ENCODE measurements at places on chromosomes 13 and 19.
A peak's percentile ranks its signal among the peaks of the same experiment; 100 is the strongest.

- DNase-seq = no peak
These were observed 814 bp downstream of the ZNF480 start for GRCh38 chr19:52297601-52298364.

- peak; percentile 66 for DNase-seq
These were observed 8.2 kb upstream of the MEIS3 start for GRCh38 chr19:47427241-47428176.

- DNase-seq = no peak
These were observed 280.6 kb downstream of the SHISA2 start for GRCh38 chr13:25771202-25771601.

GRCh38 chr19:10384580-10384979, 4.2 kb upstream of the TYK2 start:
- DNase-seq = no peak

- no peak for DNase-seq
These were observed 18.7 kb upstream of the TINCR start for GRCh38 chr19:5586300-5587070.

DNA sequence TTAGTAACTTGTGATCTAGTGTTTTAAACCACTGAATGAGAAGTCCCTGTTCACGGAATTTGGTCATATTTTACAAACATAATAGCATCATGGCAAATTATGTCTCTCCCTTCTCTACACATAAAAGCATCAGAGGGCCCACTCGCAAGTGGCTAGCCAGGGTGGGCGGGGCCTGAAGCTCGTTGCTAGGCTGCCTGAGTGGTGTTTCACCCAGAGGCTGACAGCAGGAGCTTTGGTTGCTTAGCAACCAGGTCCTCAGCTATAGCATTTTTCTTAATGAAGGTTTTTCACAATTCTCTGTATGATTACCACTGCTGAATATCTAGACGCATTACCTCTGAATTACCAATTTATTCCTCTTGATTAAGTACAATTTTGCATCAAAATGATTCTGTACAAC, 126.5 kb downstream of the NALCN start:
- no peak for DNase-seq

GRCh38 chr13:113129921-113130750, 7.5 kb downstream of the F10 start:
- DNase-seq = no peak

GRCh38 chr13:51704399-51705313, 99.3 kb downstream of the DHRS12 start:
- no peak for DNase-seq

GRCh38 chr19:2016041-2016807, 710 bp upstream of the BTBD2 start:
- no peak for DNase-seq

DNA sequence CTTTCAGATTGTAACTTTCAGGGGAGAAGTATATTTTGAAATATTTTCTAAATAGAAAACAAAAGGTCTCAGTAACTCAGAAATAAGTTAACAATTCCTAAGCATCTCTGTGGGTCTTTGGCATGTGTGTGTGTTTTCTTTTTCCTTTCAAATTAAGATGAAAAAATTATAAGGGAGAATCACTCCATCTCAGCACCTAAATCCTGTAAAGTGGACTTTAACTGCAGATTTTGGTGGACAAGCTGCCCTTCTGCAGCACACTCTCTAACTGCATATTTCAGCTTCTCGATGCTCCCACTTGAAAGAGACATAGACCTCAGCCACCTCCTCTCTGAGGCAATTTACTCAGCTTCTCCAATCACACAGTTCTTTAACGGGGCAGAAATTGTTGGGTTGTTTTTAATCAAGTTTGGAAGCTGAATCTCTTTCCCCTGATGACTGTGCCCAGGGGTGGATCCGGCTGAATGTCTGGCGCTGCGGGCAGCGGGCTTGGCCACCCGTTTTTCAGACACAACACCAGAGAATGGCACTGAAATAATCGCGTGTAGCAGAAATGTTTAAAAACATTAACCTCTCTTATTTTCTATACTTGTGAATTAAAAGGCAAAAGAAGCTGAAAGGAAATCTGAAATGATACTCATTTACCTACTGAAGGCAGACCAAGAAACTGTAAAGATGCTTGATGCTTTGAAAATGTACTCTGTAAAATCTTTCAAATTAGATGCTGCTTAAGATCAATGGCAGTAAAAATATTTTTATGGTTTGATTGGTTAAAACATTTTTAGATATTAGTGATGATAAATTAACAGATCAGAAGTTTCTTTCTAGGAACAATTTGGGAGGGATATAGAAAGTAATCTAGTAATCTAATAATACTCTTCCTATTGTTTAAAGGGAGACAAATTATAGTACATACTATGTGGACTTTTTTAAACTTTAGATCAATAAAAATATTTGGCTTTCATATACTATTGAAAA, 12.4 kb downstream of the ZIC2 start:
- DNase-seq = no peak

DNA sequence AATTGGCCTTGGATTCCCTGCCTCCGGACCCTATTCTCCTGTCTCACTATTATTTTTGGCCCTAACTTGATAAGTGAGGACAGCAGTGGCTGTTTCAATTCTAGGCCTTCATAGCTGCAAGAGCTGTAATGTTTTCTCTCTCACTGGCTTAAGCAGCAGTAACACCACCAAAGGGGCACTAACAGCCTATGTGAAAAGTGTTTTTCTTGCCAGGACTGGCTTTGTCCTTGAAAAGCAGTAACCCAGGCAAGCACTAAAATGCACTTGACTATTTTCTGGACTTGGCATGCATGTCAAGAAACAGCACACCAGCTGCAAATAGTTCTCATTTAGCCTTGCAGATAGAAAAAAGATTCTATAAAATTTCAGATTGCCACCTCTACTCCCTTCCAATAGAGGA, 9.3 kb upstream of the FBXL3 start:
- no peak for DNase-seq

- no peak for DNase-seq
These were observed 43.5 kb upstream of the NPAS1 start for GRCh38 chr19:46975925-46976782.

DNA sequence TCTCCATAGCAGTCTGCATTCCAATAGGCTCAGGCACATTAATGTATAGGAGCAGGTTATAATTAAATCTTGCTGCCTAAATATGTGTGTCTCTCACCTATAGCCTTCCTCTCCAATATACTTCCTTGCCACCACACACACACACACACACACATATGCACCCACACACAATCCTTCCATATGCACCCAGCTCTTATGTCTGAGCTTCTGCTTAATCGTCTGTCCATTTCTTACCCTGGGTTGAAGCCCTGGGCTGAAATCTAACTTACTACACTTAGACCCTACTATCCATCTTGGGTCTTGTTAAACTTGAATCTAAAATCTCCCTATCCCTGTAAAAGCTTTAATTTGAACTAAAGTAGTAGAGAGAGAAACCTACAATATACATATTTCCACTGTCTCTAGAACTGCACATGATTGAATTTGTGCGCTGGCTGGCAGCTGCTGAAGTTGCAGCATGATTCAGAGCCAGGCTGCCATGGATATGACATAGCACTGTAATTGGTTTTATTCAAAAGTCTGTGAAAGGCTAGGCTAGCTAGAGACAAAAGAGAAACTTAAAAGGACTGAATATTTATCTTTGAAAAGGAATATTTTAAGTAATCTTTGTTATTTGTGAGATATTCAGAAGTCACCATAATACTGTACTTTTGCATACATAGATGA, 25.7 kb upstream of the FREM2 start:
- no peak for DNase-seq

- no peak for DNase-seq
These were observed 25.5 kb downstream of the RHPN2 start for GRCh38 chr19:33039108-33039599.

- DNase-seq = no peak
These were observed 20.9 kb downstream of the FCHO1 start for GRCh38 chr19:17772172-17772571.

DNA sequence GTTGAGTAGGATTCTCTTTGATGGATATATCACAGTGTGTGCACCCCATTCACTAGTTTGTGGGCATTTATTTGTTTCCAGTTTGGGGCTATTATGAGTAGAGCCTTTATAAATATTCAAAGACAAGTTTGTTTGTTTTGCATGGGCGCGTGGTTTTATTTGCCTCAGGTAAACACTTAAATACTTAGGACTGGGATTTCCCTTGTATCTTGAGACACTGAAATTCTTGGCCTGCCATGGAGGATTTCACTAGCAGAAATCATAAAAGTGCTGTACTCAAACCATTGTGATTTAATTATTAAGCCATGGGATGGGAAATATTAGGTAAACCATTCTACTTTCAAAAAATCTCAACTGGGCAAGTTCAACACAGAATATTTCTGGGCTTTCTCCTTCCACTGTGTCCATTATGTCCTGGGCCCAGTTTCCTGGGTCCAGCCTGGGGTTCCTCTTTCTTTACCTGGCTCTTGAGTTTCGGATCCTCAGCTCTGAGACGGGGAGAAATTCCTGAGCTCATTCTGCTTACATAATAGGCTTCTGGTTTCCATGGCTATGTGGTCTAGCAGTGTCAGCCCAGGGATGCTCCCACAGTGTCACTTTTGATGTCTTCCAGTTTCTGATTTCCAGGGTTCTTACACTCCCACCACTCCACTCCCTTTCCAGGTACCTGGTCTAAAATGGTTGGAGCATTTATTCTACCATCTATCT, 14.4 kb downstream of the MYO16 start:
- no peak for DNase-seq

- no peak for DNase-seq
These were observed 119.1 kb downstream of the KLF12 start for GRCh38 chr13:74015137-74015536.

GRCh38 chr19:48154003-48154402, 16.1 kb downstream of the LIG1 start:
- DNase-seq = no peak

DNA sequence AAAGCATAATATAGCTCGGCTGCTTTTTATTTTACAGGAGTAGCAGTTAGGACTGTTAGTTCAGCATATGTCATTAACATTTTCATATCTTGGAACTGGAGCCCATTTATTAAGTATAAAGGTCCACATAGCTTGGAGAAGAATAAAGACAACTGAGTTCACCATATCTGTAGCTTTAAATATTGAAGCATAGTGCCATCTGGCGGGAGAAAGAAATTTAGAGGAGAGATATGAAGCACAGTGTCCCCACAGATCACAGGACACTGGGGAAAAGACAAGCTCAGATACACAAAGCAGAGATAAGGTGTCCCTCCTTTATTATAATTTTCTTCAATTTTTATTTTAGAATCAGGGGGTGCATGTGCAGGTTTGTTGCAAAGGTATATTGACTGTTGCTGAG, 104.7 kb upstream of the FREM2 start:
- no peak for DNase-seq

GRCh38 chr13:102873653-102874052, 27.8 kb downstream of the ERCC5 start:
- no peak for DNase-seq

GRCh38 chr19:33771384-33772101, 25.1 kb upstream of the KCTD15 start:
- peak; percentile 34 for DNase-seq

GRCh38 chr13:46521921-46522747, 30.8 kb upstream of the LRCH1 start:
- no peak for DNase-seq

GRCh38 chr13:26061947-26062346, 10.1 kb upstream of the SHISA2 start:
- DNase-seq = no peak

GRCh38 chr13:95880331-95880730, 172.9 kb downstream of the UGGT2 start:
- DNase-seq = no peak

- no peak for DNase-seq
These were observed 2.3 kb downstream of the GAS6 start for GRCh38 chr13:113861433-113862030.

DNA sequence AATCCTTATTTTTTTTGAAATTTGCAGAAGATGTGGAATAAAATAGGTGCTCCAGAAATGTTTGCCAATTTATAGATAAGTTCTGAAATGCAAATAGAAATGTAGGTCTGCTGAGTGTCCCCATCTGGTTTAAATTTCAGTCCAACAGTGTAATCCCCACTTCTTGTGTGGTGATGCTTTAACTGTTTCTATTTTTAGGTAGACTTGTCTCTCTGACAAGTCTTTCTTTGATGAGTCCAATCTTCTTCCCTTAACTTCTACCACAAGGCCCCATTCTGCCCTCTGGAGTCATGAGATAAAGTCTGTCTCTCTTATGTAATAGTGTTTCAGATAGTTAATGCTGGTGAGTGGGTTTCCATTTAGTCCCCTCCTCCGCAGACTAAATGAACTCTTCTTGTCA, 390.4 kb downstream of the RFC3 start:
- DNase-seq = no peak

- DNase-seq = no peak
These were observed 288.1 kb downstream of the MTUS2 start for GRCh38 chr13:29108068-29108786.

GRCh38 chr13:94813920-94814475, 101.7 kb upstream of the SOX21 start:
- no peak for DNase-seq

GRCh38 chr19:15358918-15359317, 20.7 kb downstream of the AKAP8 start:
- no peak for DNase-seq

DNA sequence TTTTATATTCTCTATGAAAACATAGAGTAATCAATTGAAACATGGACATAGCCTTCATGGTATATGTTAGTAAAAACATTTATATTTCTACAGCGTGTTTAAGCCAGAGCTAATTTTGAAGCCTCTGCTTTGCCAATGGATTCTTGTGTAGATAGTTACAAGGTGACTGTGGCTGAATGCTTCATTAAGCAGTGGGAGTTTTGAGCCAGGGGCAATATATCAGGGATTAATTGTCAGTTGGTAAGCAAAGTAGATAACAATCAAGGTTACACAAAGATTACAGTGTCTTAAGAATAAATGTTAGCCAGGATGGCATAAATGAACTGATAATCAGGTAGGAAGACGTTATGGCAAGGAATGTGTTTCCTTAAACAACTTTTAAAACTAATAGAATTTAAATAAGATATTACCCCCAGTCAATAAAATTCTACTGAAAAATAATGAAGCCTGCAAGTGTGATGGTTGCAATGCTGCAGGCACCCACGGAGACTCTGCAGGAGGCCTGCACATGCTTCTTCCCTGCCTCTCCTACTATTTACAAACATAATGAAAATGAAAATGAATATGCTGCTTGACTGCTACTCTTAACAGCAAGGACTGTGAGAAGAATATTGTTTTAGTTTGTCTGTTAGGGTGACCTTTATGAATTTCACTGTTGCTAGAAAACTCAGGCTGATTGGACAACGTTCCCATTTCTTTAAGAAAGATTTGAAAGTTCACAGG, 588.5 kb downstream of the GPC5 start:
- DNase-seq = no peak

- DNase-seq = no peak
These were observed 1.1 kb downstream of the KEAP1 start for GRCh38 chr19:10501971-10502523.

GRCh38 chr13:99657848-99658260, 156.6 kb downstream of the TM9SF2 start:
- DNase-seq = no peak

DNA sequence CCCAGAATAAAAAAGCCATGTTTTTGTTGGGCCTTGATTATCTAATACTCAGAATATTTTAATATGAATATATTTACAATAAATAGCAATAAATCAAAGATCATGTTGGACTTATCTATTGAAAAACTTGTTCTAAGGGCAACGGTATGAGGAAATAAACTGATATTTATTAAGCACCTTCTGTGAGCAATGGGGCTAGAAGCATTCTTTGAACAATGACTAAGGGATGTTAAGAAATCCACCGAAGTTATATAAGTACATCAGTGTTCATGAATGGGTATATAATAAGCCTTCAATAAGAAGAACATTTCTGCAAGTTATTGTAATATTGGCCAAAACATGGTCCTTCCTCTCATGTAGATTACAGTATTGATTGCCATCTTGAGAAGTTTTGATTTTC, 221.8 kb downstream of the OXGR1 start:
- no peak for DNase-seq

- no peak for DNase-seq
These were observed 16.4 kb upstream of the KCNN1 start for GRCh38 chr19:17950310-17951156.

Measured in stimulated activated CD4-positive, alpha-beta T cell treated with anti-CD3 and anti-CD28 coated beads, Interleukin-1b, Interleukin-23, amount 100 ng/mL, for 24 hours (primary cell).